PC-9 (cell line): ENCODE measurements at places on chromosomes 11 and 22.
A peak's percentile ranks its signal among the peaks of the same experiment; 100 is the strongest.

GRCh38 chr11:12540913-12541582, 133.2 kb upstream of the TEAD1 start:
- no peak for DNase-seq

GRCh38 chr22:23604939-23605712, 25.0 kb upstream of the IGLL1 start:
- no peak for DNase-seq

GRCh38 chr22:42868751-42869251, 11.7 kb upstream of the ARFGAP3 start:
- no peak for DNase-seq

GRCh38 chr22:25382762-25383161, 163.3 kb downstream of the CRYBB2 start:
- DNase-seq = no peak

DNA sequence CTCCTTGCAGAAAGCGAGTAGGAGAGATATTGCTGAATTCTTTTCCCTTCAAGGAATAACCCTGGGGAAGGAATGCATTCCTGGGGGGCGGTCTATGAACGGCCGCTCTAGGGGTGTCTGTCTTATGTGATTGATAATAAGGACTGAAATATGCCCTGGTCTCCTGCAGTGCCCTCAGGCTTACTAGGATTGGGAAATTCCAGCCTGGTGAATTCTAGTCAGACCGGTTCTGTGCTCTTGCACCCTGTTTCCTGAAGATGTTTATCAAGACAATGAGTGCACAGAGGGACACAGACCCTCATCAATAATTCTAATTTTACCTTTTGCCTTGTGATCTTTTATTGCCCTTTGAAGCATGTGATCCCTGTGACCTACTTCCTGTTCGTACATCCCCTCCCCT, 140.7 kb downstream of the LUZP2 start:
- peak; percentile 62 for DNase-seq

DNA sequence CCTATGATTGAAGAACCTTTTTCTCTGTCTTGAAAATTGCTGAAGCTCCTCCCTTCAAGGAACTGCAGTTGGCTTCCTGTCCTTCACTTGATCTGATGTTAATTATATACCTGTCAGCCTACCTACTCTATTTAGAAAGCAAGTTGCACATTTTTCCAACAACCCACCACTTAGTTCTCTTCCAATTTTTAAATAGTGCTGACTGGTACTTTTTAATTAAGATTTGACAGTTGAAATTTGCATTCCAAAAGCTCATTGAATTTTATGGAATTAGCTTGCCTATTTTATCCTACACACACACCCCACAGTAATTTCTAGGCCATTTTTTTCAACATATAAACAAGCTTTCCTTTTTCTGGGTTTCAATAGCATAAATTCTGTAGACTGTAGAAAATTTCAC, 820.3 kb upstream of the FAT3 start:
- DNase-seq = no peak

DNA sequence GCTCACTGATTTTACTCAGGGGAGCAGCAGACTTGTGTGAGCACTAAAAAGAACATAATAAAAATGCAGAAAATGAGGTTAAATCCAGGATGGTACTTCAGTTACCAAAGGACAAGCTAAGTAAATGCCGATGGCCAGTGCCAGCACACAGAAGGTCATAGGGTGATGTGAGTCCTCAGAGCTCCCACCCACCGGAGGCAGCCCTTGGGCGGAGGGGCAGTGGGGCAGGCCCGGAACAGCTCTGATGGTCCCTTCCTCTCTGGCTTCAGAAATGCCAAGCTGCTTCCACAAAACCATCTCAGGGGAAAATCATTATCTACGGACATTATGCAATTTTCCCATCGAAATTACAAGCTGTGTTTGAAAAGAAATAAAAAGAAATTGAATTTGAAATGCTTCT, 124.5 kb downstream of the RRAS2 start:
- DNase-seq = no peak

GRCh38 chr22:30824711-30825110, 130.0 kb downstream of the OSBP2 start:
- DNase-seq = no peak

DNA sequence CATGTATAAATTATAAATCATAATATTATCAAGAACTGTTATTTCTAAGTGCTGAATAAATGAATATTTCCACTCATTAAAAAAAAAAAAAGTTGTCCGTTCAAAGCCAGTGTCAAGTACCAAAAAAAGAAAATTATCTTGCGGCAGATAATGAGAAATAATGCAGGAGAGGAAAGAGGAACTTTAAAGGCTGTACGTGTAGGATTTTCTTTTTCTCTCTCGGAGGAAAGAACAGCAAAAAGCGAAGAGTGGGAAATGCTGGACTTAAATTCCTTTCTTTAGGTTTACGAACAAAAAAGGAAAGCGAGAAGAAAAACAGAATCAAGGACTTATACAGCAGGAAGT, 999 bp upstream of the CCDC83 start:
- DNase-seq = no peak

GRCh38 chr11:20488352-20488751, 100.8 kb downstream of the PRMT3 start:
- DNase-seq = no peak

DNA sequence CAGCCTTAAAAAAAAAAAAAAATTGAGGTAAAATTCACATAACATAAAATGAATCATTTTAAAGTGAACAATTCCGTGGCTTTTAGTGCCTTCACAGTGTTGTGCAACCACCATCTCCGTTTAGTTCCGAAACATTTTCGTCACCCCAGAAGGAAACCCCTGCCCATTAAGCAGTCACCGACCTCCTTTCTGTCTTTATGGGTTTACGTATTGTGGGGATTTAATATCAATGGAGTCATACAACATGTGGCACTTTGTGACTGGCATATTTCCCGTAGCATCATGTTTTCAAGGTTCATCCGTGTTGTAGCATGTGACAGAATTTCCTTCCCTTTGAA, 65.5 kb downstream of the BCR start:
- DNase-seq = no peak

- DNase-seq = no peak
These were observed 13.1 kb upstream of the YAP1 start for GRCh38 chr11:102097186-102097585.

- no peak for DNase-seq
These were observed at the start of gene ZBTB16 for GRCh38 chr11:114059278-114059983. TSS of gene ZBTB16 (plus strand) at chr11:114059711. CDS start at chr11:114063301, 3,590 bp downstream.

- DNase-seq = no peak
These were observed 24.6 kb upstream of the WNT7B start for GRCh38 chr22:46001426-46002106.

GRCh38 chr22:39115570-39115969, 18.5 kb downstream of the APOBEC3H start:
- DNase-seq = no peak

DNA sequence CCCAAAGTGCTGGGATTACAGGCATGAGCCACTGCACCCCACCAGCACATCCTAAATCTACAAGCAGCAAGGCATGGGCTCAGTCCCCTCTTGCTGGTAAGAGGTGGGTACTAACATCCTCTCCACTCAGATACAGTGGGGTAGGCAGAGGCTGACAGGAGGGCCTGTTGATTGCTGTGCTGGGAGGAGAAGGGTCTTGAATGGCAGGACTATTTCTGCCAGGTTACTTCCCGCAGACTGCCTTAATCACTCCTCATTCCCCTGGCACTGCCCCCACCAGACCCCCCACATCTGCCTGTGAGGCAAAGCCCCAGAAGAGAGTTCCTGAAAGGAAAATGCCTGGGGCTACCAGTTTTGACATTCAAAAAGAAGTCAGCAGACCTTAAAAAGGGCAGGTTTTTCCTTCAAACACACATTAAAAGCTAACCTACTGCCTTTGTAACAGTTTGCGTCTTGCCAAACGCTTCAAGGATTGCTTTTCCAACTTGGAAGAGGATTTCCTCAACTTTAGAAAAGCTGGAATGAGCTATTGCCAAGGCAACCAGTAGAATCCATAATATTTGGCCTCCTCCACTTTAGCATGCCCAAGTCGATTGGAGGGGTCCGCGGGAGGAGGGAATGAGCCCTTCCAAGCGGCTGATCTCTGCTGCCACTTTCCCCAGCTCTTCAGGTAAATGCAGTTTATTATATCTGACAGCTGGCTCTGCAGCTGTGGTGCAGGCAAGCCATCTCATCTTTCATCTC, 62.0 kb downstream of the FDX1 start:
- DNase-seq = no peak

- DNase-seq = peak; percentile 94
These were observed at the start of gene PPP1CA for GRCh38 chr11:67401495-67402191. TSS of gene PPP1CA (minus strand) at chr11:67401858. CDS start at chr11:67401782, 76 bp downstream.

GRCh38 chr11:120131941-120132644, 5.8 kb downstream of the TRIM29 start:
- no peak for DNase-seq

- no peak for DNase-seq
These were observed 127.4 kb upstream of the ANO5 start for GRCh38 chr11:22065472-22065871.

DNA sequence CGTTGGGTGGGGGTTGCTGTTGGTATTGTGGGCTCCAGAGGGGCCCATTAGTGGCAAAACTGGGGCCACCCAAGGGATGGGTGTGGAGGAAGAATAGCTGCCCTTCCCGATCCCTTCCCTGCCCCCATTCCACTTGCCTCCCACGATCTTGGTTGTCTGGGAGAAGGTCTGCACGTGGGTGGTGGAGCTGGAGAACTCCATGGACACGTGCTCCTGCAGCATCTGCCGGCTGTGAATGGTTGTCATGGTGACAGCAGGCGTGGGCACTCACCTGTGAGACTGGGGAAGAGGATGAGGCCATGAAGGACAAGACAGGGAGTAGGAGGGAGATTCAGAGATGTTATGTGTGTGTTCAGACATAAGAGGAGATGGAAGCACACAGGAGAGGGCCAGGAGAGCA, 2.0 kb downstream of the IGSF22 start:
- DNase-seq = no peak

GRCh38 chr11:95776859-95777258, 12.7 kb downstream of the FAM76B start:
- no peak for DNase-seq

DNA sequence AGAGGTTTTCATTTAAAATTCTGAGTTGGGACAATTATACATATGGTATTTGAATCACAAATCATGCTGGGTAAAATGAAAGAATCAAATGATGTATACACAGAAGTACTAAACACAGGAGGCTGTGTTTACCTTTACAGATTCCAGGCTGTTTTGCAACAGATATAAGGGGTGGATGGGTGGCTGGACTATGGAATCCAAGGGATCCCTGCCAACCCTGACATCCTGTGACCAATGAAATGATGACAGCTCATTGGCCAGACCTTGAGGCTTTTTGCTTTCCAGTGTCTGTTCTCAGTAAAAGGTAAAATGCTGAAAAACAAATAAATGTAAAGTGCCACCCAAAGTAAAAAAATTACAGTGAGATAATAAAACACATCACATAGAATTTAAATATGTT, 3.3 kb upstream of the DDI1 start:
- peak; percentile 78 for DNase-seq

- DNase-seq = no peak
These were observed 219.4 kb downstream of the CADM1 start for GRCh38 chr11:115284773-115285172.

- DNase-seq = no peak
These were observed 4.0 kb upstream of the GPR83 start for GRCh38 chr11:94405062-94405833.

- no peak for DNase-seq
These were observed 74.4 kb downstream of the MS4A13 start for GRCh38 chr11:60589611-60590010.

GRCh38 chr22:41397143-41397811, 15.5 kb downstream of the TEF start:
- no peak for DNase-seq
